NK-92 treated with Interleukin-12 subunit alpha and Interleukin-12 subunit beta, amount 100 ng/mL, for 24 hours (cell line): ENCODE measurements at places on chromosomes 12 and 14.

GRCh38 chr12:6538420-6539313 lies 4.3 kb downstream of the GAPDH start:
- no peak for DNase-seq

DNA sequence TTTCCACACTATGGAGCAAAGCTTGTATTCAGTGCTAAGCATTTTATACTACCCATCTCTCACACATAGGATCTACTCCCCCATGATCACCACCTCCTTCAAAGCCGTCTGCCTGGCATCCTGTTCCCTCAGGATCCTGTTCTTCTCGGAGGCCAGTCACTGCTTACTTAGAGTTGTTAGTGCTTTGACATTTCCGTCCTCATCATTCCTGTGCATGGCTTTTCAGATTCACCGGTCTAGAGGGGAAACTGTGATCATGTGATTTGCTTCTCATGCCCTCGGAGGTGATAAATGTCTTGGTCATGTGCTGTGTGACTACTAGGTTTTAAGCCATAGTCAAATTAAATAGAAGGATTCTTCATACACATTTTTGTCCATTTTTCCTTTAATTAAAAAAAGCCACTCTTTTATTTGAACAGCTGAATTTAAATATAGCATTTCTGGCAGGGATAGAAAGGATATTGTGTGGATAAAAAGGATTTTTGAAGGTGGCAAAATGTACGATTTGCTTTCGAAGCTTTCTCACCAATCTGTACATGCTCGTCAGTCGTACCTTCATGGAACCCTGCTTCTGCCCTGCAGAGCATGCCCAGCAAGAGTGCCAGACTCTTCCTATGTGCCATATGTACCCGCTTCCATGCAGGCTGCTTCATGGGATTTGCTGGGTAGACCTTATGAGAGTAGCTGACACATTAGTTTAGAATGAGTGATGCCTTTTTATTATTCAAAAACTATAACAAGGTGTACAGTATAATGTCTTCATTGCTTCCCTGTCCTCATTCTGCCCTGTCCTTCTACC lies 53.3 kb downstream of the BMAL2 start:
- no peak for DNase-seq

- no peak for DNase-seq
Observed at GRCh38 chr12:88577537-88577936, 2.7 kb downstream of the KITLG start.

DNA sequence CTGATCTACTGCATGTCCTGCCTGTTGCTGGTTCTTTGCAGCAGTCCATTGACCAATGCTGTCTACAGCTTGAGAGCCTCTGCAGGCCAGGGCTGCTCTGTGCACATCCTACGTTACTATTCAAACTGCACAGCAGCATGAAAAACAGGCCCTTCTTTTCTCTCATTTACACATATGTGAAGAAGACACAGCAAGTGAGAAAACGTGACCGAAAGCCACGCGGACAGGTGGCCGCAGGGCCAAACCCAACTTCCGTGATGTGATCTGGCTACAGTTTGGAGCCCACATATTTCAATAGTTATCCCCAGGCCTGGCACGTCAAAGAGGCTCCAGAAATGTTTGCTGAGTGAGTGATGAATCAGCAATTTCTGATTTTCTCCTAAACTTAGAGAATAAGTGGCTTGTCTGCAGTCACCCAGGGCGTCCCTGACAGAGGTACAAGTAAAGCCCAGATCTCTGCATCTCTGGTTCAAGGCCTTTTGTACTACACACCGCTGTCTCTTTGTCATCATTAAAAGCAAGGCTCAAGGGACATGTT lies 17.9 kb upstream of the TCL1B start:
- DNase-seq = no peak

GRCh38 chr14:65153101-65153500 lies 50.8 kb upstream of the MAX start:
- no peak for DNase-seq

- no peak for DNase-seq
Observed at GRCh38 chr12:128073937-128074336, 193.0 kb upstream of the TMEM132C start.

- no peak for DNase-seq
Observed at GRCh38 chr14:22577334-22577908, 11.6 kb downstream of the DAD1 start.

DNA sequence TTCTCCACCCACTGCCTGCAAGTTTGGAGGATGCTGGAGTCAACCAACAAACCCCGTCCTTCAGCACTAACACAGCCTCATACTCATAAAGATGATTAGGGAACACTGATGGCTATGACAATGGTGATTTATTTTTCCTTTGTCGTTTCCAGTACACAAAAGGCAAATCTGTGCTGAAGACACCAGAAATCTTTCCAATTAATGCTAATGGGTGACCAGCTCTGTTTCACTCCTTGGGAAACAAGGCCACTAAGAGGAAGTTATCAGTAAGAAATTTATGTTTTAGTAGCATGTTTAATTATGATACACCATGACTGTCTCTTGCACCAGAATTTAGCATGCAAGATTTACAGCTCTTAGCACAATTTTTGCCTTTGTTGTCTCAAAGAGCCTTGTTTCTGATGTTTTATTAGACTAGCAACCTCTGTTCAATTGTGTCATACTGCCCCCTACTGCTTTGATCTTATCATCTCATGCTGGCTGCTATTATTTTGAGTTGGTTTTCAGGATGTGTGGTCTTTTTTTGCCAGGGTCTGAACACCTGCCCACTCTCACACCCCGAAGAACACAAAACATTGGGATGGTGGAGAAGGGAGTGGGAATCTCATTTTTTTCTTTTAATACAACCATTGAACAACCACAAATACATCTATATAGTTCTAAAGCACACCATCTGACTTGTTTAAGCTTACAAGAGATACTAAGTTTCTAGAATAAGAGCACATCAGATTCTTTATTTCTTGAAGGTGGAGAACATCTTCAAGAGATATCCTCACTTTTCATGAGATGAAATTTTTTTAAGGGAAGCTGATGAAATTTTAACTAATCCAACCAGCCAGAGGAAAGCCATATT lies 160.9 kb downstream of the SPTSSA start:
- no peak for DNase-seq

DNA sequence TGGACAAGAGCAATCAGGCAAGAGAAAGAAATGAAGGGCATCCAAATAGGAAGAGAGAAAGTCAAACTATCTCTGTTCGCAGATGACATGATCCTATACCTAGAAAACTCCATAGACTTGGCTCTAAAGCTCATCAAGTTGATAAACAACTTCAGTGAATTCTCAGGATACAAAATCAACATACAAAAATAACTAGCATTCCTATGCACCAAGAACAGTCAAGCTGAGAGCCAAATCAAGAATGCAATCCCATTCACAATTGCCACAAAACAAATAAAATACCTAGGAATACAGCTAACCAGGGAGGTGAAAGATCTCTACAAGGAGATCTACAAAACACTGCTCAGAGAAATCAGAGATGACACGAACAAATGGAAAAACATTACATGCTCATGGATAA lies 417.5 kb upstream of the ATP2B1 start:
- no peak for DNase-seq

- no peak for DNase-seq
Observed at GRCh38 chr12:116734156-116734768, 3.6 kb downstream of the SPRING1 start.

- no peak for DNase-seq
Observed at GRCh38 chr14:84527706-84528105, 1002.2 kb upstream of the FLRT2 start.

GRCh38 chr12:43151441-43151981 lies 400.5 kb downstream of the ADAMTS20 start:
- no peak for DNase-seq

DNA sequence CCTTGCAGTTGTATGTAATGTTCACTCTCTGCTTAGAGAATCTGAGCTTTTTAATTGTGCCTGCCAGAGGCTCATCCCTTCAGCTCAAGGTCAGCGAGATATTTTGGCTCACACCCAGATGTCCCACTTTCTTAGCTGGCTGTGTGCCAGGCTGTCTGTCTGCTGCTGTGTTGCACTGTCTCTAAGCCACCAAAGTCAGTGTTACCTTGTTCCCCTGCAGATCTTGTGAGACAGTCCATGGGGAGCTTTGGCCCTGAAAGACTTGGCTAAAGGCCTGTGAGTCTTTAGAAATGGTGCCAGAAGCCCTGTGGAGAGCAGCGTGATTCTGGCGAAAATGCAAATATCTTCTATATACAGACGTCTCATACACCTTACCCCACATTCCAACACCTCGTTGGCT lies 293.7 kb downstream of the TTC6 start:
- DNase-seq = no peak

- no peak for DNase-seq
Observed at GRCh38 chr12:42587601-42588523, 1.7 kb downstream of the PRICKLE1 start.

DNA sequence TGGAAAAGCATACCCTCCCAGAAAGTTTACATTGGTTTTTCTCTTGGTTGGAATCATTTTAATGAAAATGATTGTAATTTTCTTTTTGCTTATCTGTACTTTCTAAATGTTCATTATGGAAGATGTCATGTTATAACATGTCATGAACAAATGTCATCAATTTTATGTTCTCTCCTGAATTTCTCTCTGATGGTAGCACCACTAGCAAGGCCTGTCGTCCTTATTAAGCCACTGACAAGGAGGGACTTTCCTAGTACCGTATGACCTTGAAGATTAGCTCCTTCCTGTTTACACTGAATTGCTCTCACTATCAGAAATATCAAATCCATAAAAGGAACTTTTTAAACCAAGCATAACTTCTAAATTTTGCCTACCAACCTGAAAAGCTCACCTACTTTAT lies 99.0 kb downstream of the ESR2 start:
- no peak for DNase-seq

- DNase-seq = no peak
Observed at GRCh38 chr14:93126111-93126510, 10.4 kb upstream of the ITPK1 start.

GRCh38 chr12:123787466-123787865 lies 25.4 kb downstream of the DNAH10 start:
- DNase-seq = no peak

GRCh38 chr12:52120951-52121823 lies 41.7 kb downstream of the SMIM41 start:
- DNase-seq = no peak

GRCh38 chr12:74741112-74741511 lies 203.5 kb downstream of the ATXN7L3B start:
- DNase-seq = no peak
